ENCODE measurements at places on chromosomes 6 and 20.

GRCh38 chr20:46592580-46593362 is 42.3 kb upstream of the OCSTAMP start:
- DNase-seq = no peak

- no peak for DNase-seq
These were observed 27.3 kb downstream of the DTD1 start for GRCh38 chr20:18615020-18615650.

DNA sequence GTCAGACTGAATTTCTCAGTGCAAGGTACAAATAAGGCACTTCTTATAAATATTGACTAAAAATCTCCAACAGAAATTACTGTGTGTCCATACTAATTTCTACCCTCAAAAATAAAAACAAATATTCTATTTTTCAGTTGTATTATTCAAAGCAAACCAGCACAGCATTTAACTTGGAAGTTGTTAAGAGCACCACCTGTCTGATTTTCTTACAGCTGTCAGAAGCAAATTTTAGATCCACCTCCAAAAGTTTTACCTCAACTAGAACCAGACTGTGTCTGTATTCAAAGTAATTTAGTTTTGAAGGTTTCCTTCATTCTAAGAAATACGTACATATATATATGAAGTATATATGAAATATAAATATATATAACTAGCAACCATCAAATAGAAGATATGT is 1.2 kb downstream of the TRDN start:
- no peak for DNase-seq

DNA sequence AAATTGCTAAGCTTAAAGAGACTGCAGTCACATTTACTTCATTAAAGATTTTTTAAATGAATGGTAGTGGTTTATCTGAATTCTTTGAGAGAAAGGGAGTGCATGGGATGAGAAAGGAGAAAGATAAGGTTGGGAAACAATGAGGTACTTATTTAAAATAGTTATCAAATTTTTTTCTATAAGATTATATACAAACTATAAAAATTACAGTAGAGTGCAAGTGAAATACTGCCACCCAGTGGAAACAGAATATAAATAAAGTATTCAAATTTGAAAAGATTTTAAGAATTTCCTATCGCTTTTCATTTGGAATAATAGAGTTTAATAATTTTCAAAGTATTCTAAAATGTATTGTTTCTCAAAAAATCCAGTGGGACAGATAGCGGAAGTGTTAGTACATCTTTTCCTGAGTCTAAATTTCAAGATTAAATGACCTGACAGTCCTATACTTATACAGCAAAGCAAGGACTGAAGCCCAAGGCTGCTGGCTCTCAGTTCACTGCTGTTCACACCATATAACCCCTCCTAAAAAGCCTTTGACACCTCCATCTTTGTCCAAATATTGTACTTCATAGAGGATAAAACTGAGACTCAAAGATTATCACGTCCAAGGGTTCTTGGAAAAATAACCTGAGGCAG is 31.1 kb downstream of the EPM2A start:
- DNase-seq = no peak

DNA sequence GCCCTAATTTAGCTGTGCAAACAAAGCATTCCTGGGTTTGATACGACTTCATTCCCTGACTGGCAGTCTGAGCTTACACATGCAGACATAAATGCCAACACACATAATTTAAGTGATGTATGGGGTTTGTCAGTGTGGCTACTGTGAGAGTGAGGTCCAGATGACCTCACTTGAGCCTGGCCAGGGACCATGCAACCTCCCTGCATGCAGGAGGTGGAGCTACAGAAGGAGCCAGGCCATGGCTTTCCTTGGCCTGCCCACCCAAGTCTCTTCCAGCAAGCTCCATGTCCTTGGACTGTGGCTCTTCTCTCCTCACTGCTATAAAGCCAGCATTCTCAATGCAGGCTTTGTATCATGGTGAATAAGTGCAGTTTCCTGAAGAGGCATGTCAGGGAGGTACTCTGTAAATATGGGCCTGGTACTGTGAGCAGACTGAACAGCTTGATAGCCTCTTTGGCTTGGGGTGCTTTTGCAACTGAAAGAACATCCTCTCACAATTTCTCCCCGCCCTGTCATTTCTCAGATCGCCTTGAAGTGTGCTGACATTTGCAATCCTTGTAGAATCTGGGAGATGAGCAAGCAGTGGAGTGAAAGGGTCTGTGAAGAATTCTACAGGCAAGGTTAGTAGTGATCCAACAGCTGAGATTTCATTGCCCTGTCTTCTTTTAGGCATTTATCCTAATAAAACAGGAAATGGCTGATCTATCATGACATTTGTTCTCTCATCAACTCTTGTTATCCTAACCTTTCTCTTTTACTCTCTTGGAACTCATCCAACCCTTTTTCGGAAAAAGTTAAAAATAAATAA is 69.2 kb downstream of the MTFR2 start:
- no peak for DNase-seq

DNA sequence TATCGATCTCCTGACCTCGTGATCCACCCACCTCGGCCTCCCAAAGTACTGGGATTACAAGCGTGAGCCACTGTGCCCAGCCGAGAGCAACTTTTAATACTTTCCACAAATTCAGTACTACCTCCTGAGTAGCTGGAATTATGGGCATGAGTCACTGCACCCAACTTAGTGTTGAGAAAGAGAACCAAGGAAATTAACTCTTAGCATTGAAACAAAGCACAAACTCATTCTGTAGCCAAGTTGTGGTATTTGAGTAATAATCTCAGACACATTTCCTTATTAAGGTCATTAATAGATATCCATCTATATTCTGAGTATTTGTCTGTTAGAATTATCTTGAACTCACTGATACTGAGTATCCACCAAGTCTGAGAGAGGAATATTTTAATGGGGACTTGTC is 14.3 kb upstream of the ELOVL2 start:
- DNase-seq = no peak

- no peak for DNase-seq
These were observed 284.6 kb upstream of the ZFP64 start for GRCh38 chr20:52476074-52476750.

- DNase-seq = no peak
These were observed 114.1 kb downstream of the GRM4 start for GRCh38 chr6:34031625-34032383.

DNA sequence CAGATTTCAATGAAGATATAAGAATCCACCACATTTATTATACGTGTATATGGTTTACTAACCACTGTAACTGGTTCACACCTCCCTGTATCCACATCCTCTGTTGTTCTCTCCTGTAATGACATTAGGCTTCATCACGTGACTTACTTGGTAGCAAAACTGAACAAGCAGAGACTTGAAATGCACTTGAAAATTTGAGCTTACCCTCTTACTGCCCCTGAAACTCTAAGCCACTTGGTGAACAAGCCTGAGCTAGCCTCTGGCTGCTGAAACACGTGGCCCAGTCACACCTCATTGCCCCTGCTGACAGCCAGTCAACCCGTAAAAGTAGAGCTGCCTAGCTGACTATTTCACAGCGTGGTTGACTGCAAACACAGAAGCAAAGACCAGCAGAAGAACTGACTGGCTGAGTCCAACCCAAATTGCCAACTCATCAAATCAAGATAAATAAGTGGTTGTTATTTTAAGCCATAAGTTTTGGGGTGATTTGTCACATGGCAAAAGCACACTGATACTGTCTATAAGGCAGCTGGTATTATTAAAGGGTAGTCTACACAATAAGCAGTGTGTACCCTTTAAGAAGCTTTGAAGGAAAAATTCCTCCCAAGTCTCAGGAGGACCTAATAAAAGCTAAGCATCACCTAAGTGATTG is 109.0 kb downstream of the RALGAPA2 start:
- no peak for DNase-seq

DNA sequence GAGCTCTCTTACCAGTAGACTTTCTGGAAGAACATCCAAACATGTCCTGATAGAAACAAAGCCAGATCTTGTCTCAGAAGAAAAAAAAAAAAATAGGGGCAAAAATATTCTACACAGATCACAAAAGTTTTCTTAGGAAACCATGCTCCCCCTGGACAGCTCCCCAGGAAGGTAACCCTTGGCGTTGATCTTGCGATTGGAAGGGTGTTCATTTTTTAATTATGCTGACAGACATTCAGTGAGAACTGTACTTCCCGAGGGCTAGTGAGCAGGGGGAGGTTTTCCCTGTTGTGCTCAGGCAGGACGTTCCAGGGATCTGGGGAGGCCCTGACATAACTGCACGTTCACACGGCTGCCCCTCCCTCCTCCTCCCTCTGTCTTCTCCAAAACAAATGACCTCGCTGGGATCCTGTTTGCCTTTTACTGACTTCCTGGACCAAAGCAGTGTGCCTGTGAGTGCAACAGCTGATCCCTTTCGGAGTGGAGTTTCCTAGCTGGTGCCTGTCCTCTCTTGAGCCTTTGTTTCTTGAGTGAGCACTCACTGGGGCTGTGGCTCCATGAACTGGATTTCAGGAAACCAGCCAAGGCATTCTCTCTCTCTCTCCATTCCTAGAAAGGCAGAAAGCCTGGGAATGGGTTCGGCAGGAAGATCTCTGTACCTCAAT is 46.7 kb downstream of the MARCKS start:
- DNase-seq = no peak

DNA sequence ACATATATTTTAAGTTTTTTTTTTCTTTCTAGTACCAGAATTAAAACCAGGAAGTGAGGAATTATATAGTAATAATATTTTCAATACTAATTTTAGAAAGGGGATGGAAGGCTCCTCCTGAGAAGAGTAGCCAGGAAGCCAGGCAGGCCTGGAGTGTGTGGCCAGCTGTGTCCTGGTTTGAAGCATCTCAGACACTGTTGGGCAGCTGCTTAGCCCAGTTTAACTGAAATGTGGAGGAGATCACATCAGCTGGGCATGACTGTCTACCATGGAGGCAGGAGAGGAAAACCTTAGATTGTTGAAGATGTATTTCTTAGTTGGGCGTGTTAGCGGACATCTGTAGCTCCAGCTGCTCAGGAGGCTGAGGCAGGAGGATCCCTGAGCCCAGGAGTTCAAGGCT is 142.2 kb downstream of the ARID1B start:
- DNase-seq = no peak

DNA sequence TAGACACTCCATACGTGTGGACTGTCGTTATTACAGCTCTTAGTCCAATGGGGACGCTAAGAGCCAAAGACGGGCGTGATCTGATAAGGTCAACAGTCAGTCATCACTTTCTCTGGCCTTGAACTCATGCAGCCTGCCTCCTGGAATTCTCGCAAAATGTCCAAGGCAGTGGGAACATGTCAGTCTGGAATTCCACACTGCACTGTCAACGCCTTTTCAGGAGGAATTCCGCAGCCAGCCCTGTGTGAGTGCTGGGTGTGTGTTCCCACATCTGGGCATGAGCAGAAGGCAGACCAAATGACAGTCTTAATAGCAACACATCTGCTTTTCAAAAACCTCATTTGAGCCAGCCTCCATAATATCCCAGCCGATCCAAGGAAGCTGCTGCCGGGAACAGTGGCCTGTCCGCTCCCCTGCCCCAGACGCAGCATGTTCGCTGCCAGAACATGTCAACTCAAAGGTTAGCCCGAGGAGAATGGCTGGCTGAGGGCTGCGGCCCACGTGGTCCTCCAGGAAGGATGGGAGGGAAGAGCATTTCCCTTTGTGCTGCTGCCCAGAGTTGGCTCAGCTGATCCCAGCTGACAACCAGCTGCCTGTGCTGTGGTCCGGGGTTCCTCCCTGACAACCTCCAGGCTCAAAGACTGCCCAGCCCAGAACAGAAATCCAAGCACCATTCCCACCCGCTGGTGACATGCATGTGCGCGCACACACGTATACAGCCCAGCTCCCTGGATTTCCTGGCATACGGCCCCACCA is 103.1 kb downstream of the SULF2 start:
- no peak for DNase-seq

GRCh38 chr20:48558906-48559305 is 268.9 kb downstream of the PREX1 start:
- DNase-seq = no peak

- no peak for DNase-seq
These were observed 12.5 kb downstream of the OTOR start for GRCh38 chr20:16760431-16761304.

DNA sequence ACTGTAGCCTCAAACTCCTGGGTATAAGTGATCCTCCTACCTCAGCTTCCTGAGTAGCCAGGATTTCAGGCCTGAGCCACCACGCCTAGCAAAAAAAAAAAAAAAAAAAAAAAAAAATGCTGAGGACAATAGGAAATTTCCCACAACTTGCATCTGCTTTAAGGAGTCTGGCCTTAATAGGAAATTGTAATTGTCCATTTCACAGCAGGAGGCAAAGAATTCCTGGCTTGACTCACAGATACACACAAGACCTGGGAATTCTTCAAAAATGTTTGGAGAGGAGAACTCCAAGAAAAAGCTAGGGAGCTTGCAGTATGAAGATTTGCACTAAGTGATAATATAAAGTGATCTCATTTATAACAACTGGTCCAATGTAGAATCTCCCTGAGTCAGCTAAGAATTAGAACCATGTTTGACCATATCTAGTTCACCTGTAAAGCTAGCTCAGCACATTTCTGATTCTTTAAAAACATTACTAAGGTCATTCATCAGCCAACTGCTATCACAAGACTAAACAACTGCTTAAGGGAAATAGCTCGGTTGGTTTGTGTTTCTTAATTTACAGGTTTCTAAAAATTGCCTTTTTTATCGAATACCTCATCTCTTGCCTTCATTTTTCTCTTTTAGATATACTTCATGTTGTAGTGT is 80.2 kb upstream of the SLC2A12 start:
- no peak for DNase-seq

DNA sequence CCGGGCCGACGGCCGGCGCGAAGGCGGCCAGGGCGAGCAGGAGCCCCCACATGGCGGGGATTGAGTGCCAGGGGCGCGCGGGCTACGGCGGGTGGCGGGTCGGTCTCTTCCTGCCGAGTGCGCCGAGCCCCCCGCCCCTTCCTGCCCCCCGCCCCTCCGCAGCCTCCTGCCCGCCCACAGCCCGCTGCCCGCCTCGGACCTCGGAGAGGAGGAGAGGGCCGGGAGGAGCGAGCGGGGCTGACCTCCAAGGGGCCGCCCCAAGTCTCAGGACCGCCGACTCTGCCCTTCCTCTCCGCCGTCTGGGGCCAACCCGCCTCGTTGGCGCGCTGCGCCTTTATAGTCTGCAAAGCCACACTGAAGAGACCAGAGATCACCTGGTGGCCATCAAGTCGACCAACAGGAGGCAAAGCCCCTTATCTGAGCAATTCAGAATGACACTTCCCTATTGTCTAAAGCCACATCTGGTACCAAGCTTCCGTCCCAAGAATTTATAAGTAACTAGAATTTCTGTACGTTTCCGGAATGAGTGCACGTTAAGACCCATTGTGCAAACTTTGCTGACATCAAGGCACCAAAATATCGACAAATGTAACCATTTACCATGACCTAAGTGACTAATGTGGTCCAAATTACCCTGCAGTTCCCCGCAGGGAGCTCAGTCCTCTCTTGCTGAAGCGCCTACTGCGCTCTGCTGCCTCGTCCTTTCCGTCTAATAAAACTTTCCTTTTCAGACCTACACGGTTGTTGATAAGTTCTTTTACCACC is at the start of gene CPXM1:
TSS of gene CPXM1 (minus strand) at position 107 of the 765 bp plus-strand sequence. CDS start at position 52, 55 bp downstream.
- no peak for DNase-seq

GRCh38 chr6:40936818-40937251 is 102.2 kb downstream of the UNC5CL start:
- no peak for DNase-seq

Data from activated naive CD8-positive, alpha-beta T cell treated with anti-CD3 and anti-CD28 coated beads, Interleukin-2, amount 10 ng/mL, durations not matched to agents 7 days and 5 days (primary cell).